ENCODE measurements at places on chromosomes 1 and 21.

GRCh38 chr1:169529068-169529642 is 43.4 kb upstream of the SLC19A2 start:
- no peak for DNase-seq

GRCh38 chr1:174399211-174399610 is 48.6 kb upstream of the GPR52 start:
- no peak for DNase-seq

DNA sequence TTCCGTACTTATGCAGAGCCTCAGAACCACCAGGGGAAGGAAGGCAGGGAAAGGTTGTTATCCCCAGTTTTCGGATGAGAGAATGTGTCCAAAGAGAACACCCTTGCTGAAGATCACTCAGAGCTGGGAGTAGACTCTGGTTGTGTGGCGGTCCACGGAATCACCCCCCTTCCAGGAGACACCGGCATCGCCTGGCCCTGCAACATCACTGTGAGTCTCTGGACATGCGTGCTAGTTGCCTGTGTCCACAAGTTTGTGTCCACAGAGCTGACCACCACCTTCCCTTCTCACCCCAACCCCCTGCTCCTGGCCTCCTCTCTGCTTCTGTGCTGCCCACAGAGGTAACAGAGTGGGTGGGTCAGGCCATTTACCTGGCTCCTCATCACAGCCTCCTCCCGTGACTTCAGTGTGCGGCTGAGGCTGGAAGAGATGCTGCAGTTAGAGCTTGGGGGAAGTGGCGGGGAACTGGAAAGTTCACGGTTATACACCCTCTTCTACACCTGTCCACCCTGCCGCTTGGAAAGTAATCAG is 7.3 kb downstream of the MYBPH start:
- no peak for DNase-seq

GRCh38 chr21:39062196-39062595 is 121.1 kb downstream of the PSMG1 start:
- DNase-seq: no peak

DNA sequence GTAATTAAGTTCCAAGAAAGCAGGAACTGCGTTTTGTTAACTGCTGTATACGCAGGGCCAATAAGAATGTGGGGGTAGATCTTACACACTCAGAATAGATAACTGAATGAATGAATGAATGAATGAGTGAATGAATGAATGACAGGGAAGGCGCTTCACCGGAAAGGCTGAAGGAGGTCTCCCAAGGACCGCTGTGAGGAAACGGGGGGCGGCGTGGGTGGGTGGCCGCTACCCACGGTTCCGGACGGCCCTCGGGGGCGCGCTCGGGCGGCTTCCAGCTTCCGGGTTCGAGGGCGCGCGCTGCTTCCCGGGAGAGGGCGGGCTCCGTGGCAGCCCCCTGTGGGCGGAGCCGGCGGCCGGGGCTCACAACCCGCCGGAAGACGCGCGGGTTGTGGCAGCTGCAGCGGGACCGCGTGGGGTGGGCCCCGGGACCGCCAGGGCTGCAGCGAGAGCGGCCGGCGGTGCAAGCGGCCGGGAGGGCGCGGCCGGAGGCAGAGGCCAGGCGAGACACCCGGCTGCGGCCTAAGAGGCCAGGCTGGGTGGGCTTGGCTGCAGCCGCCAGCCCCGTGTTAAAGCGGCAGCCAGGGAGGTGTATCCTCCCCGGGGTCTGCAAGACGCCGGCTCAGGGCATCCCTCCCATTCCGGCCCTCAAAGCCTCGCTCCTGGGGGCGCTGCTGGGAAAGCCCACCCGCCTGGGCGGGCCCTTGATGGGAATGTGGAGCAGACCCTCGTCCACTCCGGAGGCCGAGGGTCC is at the start of gene ZFP69:
ZFP69 (plus strand) TSS at position 367 of the 754 bp plus-strand sequence. CDS start 2,072 bp downstream, outside the sequence.
- no peak for DNase-seq

DNA sequence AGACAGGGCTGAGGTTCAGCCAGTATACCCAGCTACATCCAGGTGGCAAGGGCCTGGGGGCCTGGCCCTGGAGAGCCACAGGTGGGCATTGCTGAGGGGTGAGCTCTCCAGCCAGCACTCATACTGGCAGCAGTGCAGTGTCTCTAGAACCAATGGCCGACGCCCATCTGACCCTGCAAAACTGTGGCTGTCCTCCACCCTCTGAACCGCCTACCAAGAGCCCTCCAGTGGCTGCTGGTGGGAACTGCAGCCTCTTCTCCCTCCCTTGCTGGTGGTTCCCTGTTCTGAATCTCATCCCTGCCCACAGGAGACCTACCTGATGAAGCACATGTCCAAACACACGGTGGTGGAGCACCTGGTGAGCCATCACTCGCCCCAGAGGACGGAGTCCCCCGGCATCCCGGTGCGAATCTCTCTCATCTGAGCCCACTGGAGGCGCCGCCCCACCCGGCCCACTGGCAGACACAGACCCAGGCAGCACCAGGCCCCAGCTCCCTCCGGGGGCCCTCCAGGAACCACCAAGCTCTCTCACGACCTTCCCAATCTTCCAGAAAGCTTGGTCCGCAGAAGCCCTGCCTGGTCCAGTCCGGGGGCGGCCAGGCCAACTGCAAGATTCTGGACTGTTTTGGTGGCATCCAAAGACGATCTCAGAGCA is 22.1 kb downstream of the A3GALT2 start:
- peak; percentile 27 for DNase-seq

GRCh38 chr1:73766786-73767348 is 431.1 kb downstream of the LRRIQ3 start:
- no peak for DNase-seq

GRCh38 chr1:201253906-201254624 is 29.2 kb upstream of the PKP1 start:
- no peak for DNase-seq

DNA sequence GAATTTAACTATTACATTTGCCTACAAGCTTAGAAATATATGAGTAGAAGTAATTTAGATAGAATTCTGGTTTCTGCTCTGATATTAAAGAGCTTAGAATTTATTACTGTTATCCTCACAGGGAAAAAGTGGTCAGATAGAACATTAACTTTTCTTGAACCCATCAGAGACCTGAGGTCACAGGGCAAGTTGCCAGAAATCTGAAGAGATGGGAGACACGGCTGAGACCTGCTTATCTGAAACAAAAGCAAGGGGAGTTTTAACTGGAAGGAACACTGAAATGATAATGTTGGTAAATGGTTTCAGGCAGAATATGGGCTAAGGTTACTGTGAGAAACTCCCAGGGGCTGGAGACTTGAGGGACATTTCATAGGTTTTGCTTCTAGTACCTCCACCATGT is 28.0 kb upstream of the USP25 start:
- DNase-seq: no peak

DNA sequence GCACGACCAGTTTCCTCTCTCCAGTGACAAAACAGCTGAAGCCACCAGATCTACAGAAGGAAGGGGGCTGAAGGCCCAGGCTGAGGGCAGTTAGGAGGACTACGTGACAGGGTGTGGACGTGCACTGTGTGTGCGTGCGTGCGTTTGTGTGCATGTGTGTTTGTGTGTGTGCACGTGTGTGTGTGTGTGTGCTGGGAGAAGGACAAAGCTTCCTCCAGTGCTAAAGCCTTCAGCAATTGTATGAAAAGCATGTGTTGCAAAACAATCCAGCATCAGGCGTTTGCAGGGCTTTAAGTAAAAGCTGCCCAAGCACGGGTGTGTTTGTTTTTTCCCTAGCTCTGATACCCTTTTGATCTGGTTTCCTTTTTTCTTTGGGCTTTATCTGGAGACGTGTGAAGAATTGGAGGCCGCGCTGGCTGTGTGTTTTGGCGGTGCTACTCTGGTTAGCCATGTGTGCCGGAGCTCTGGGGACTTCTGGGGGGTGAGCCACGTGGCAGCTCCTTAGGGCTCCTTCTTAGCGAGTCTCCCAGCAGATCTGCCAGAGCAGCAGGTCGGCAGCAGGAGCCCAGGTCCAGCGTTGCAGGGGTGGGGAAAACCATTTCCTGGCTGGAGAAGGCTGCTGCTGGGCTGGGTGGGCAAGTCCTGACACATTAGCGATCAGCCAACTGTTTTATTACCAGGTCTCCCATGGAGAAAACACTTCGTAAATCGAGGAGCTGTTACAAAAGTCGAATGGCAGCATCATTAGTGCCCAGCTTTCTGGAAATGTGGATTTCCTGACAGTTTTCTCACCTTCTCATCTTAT is 73.4 kb downstream of the UCK2 start:
- no peak for DNase-seq
